ENCODE measurements at places on chromosomes 12 and 14.

DNA sequence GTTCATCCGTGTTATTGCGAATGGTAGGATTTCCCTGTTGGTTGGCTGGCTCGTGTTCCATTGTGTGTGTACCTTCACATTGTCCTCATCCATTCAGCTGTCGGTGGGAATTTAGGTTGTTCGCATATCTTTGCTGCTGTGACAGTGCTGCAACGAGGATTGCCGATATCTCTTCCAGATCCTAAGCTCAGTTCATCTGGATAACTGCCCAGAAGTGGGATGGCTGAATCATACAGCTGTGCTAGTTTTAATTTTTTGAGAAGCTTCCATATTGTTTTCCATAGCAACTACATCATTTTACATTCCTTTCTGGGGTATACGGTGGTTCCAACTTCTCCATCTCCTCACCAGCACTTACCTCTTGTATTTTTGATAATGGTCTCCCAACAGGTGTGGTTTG, 292.8 kb upstream of the SFSWAP start:
- DNase-seq: no peak

DNA sequence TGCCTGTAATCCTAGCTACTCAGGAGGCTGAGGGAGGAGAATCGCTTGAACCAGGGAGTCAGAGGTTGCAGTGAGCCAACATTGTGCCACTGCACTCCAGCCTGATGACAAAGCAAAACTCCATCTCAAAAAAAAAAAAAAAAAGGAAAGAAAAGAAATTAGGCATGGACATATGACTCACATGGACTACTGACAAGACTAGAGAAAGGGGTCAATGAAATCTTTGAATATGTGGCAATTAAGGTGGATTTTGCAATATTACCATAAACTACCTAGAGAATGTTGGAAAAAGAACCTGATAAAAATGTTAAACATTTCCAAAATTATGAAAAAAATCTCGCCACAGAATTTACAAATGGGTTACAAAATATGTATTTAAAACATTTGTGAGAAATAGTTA, 873.6 kb downstream of the C12orf50 start:
- peak; percentile 67 for DNase-seq

- peak; percentile 64 for DNase-seq
Observed at GRCh38 chr12:76916170-76916540, 37.3 kb upstream of the CSRP2 start.

GRCh38 chr14:105738638-105739037, 212.3 kb downstream of the TMEM121 start:
- no peak for DNase-seq

DNA sequence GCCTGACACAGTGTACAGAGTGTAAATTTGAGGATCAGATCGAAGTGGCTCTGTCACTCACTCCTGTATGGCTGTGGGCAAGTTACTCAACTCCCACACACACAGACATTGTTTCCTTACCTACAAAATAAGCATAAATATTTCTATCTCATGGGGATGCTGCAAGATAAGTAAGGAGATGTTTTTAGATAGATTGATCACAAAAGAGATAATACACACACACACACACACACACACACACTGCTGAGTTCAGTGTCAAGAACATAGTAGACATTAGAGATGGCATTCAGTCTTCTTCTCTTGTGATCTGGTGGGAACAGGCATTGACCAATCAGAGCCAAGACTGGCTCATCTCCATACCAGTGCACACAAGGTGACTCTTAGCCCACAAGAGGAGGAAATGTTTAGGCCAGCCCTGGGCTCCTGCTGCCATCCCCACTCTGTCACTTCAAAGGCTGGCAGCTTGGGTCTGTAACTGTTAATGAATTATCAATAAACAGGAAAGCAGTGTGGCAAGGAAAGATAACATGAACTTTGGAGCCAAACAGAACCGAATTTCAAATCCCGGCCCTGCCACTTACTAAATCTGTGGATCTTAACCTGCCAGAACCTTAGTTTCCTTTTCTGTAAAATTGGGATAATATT, 3.4 kb upstream of the RNASE8 start:
- DNase-seq: no peak

DNA sequence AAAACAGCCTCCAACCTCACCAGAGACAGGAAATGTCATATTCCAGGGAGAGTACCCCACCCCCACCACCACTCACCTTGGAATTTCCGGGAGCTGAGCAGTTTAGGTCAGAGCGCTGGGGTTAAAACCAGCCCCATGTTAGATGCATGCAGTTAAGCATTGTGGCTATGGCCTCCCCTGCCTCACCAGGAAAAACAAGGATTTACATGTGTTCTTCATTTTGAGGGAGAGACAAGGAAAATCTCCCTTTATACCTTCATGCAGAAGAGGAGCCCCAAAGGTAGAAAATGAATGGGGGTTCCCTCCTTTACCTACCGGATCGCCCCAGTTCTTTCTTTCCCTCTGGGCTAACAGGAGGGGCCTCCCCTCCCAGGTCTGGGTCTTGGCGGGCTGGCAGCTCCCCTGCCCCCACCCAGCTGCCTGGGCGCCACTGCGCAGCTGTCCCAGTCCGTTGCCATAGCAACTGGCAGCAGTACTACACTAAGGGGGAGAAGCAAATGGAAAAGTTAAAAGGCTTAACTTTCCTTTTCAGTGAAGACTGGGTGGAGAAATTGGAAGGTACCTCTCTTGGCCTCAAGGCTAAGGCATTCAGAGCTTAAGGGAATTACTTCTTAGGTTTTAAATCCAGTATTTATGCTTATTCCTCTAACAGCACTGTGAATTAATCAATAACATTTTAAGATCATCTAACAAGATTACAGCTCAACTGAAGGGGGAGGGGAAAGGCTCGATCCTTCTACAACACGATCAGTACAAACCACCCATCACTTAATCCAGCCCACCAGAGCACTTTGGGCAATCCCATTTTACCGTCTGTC, 20.5 kb downstream of the CBX5 start:
- DNase-seq: peak; percentile 87

DNA sequence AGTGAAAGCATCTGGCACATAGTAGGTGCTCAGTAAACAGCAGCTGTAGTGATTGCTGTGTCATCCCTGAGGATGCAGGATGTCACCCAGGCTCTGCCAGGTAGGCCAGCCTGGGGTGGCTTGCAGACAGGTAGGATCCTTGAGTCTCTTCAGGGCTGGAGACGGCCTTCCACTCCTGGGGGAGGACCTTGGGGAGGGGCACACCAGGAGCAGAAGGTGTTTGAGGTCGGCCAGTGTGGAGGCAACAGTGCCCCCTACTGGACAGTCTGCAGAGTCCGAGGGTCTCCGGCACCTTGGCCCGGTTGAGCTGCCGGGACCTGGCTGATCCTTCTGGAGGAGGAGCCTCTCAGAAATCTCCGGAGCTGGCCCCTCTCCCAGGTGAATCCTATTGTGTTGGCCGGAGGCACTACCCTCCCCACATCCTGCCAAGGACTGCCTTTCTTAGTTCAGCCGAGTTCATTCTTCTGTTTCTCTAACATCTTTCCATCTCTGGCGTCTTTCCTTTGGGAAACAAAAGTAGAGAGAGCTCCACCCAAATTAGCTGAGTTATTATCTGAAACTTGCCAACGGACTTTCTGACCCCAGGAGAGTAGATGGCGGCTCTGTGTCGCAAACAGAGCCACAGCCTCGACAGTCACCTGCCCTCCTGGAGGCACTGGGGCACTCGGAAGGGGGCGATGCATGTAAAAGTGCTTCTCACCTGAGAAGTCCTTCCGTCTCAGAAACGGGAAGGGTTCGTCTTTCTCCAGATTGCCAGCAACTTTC, 41.8 kb upstream of the CLMN start:
- peak; percentile 26 for DNase-seq

GRCh38 chr12:65362234-65363031, 84.0 kb downstream of the MSRB3 start:
- DNase-seq: peak; percentile 23
